ENCODE measurements at places on chromosomes 6 and 20.

DNA sequence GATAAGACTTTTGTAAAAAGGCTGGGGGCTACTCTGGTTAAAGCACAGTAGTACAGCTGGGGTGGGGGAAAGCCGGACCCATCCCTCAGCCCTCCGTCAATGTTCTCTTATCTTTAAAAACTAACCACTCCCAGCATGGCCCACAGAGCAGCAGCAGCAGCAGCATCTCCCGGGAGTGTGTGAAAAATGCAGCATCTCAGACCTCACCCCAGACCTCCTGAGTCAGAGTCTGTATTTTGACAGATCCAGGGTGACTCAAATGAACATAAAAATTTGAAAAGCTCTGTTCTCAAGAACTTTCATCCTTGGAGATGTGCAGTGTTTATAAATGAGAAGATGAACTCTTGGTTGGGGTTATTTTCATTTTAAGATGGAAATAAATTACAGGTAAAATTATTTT, 277.7 kb upstream of the ECI2 start:
- no peak for DNase-seq

- no peak for DNase-seq
Measured at GRCh38 chr6:148905901-148906300, 159.1 kb downstream of the UST start.

DNA sequence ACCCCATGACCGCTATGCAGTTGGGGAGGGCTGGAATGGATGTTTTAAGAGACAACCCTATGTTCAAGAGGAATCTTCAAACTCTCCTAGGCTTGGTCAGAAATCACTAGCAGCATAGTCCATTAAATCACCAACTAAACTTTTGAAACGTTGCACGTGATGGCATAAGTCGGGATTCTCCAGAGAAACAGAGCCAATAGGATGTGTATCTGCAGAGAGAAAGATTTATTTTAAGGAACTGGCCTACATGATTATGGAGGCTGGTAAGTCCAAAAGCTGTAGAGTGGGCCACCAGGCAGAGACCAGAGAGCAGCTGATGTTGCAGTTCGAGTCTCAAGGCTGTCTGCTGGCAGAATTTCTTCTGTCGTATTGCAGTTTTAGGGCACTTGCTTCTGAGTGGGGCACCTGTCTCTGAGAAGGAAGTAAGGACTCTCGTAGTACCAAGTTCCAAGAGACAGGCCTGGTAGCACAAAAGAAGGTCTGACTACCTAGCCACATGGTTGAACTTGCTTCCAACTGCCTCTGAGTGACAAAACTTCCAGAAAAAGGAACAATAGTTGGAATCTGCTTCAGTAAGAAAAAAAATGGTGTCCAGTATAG, 11.9 kb upstream of the IFNGR1 start:
- DNase-seq = no peak

DNA sequence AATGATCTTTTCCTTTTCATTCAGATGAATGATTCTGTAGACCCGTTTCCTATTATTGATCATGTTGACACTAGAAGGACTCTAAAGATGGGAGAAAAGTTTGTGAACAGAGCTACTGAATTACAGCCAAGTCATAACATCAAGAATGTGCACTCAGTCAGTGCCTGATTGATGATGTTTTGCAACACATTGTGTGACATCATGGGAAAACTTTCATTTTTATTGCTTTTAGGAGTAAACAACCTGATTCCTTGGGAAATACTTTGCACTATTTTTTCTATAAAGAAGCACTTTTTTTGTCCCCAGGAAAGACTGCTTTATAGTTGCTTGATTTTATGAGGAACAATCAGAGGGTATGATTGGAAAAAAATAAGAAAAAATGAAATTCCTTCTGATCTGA, 383.8 kb upstream of the JAG1 start:
- no peak for DNase-seq

- DNase-seq = no peak
Measured at GRCh38 chr6:147099974-147100373, 104.2 kb upstream of the STXBP5 start.

DNA sequence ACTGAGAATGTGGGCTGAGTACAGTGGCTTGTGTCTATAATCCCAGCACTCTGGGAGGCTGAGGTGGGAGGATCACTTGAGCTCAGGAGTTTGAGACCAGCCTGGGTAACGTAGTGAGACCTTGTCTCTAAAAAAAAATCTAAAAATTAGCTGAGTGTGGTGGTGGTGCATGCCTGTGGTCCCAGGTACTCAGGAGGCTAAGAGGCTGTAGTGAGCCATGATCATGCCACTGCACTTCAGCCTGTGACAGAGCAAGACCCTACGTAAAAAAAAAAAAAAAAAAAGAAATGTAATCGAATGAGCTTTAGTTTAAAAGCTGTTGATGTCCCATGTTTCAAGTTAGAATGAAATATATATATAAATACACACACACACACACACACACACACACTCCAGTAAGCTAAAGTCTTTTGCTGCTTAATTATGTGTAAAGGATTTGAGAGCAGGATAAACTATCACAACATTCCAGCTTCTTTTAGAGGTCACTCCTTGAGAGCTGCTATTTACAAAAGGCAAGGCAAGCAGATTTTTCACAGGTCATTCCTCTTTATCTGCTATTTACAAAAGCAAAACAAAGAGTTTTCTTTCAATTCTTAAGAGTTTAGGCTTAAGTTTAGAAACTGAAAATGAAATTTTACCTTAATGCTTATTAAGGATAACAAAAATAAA, 4.7 kb upstream of the MICAL1 start:
- DNase-seq = no peak

- no peak for DNase-seq
Measured at GRCh38 chr20:703006-703405, 27.4 kb upstream of the SCRT2 start.

GRCh38 chr6:30937265-30937664, 3.5 kb upstream of the MUCL3 start:
- no peak for DNase-seq

All from CD8-positive, alpha-beta memory T cell (primary cell).